ENCODE measurements at places on chromosomes 3 and 15. TPM values are rescaled to one million over a fixed set of nuclear protein-coding genes. Genes with fewer than 3 reads are reported as not detected.
A peak's percentile ranks its signal among the peaks of the same experiment; 100 is the strongest.

GRCh38 chr15:101614761-101615160 is 37.4 kb downstream of the TM2D3 start:
- no peaks in the 10 kb centered on the region for H3K27me3 ChIP-seq
- peaks cover 2% of the 10 kb centered on the region for H3K4me1 ChIP-seq
- H3K36me3 ChIP-seq: peaks cover 2% of the 10 kb centered on the region

ZNF662 gene
- total RNA-seq: 5.3 TPM

DNA sequence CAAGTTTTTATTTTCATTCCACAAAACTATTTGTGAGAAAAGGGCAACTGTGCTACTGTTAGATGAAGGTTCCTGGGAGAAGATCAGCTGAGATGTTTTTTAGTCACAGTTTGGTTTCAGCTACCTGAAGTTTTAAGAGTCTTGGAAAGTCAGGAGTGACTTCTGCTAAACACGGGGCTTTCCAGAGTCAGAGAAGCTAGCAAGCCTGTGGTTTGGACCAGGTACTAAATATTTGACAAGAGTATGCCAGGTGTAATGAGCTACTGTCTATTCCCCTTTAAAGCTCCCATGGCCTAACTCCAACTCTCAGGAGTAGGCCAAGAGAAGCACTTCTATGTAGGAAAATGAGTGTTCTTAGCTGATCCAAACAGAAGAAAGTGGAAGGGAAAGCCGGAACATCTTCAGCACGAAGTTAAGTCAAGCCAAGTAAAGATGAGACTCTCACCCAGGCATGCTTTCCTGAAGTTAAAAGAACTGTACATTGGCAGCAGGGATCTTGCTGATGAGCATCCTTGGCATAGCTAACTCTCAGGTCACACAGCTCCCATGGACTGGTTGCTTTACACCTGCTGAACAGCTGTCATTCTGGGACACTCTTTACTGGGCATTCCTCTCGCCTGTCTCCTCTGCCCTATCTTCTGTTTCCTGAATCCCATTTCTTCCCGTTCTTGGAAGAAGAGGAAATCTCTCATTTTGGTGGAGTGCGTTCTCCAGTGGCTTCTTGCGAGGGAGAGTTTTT is 22.5 kb downstream of the TM4SF18 start:
- no peak for DNase-seq
- H3K27me3 ChIP-seq: peaks cover 20% of the 10 kb centered on the region
- no peaks in the 10 kb centered on the region for H3K4me1 ChIP-seq
- H3K4me3 ChIP-seq: no peak overlapping the region
- H3K36me3 ChIP-seq: no peaks in the 10 kb centered on the region

- H3K4me1 ChIP-seq: no peaks in the 10 kb centered on the region
- no peaks in the 10 kb centered on the region for H3K36me3 ChIP-seq
- no peak for DNase-seq
- no peak overlapping the region for H3K4me3 ChIP-seq
- no peak overlapping the region for H3K27ac ChIP-seq
These were observed 75.8 kb downstream of the RORA start for GRCh38 chr15:61153291-61153690.

SAMMSON gene
- not detected for total RNA-seq

GRCh38 chr3:27677565-27677964 is 44.6 kb downstream of the EOMES start:
- peaks cover 6% of the 10 kb centered on the region for H3K4me1 ChIP-seq
- H3K4me3 ChIP-seq: no peak overlapping the region
- no peaks in the 10 kb centered on the region for H3K36me3 ChIP-seq
- no peaks in the 10 kb centered on the region for H3K27me3 ChIP-seq
- DNase-seq: no peak
- H3K27ac ChIP-seq: no peak overlapping the region

FILIP1L gene
- 0.48 TPM for total RNA-seq

DNA sequence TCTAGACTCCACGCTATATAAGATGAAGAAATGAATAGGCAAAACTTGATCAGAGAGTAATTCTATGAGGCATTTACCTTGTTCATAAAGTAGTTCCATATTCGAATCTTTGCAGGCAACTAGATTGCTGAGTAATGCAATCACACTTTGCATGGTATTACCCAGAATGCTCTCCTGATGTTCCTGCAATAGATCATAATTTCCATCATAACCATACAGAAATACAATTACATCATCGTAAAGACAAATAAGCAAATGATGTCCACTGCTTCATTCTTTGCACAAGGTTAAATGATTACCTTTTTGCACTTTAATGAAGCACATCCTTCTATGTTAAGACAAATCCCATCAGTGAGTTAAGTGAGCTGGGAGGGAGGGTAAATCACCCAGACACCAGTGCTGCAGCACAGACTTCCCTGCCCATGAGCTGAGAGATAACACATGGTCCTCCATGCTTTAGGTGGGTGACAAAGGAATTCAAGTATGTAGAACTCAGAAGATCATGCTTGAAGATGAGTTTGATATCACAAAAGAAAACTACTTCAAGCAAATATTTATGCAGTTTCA is 366.7 kb downstream of the CTNNB1 start:
- H3K27me3 ChIP-seq: no peaks in the 10 kb centered on the region
- no peak for DNase-seq
- no peaks in the 10 kb centered on the region for H3K4me1 ChIP-seq
- H3K4me3 ChIP-seq: no peak overlapping the region
- peaks cover 27% of the 10 kb centered on the region for H3K36me3 ChIP-seq
- H3K27ac ChIP-seq: no peak overlapping the region

PARP9 gene
- total RNA-seq: 40.9 TPM

NR2E3 gene
- not detected for total RNA-seq

- H3K4me1 ChIP-seq: no peaks in the 10 kb centered on the region
- H3K4me3 ChIP-seq: no peak overlapping the region
- no peaks in the 10 kb centered on the region for H3K27me3 ChIP-seq
- no peak overlapping the region for H3K27ac ChIP-seq
- DNase-seq: no peak
These were observed 773.4 kb downstream of the ROBO1 start for GRCh38 chr3:78994174-78995027.

SERP1 gene
- total RNA-seq: 121 TPM

- H3K27ac ChIP-seq: peak overlapping the region; percentile 82
- H3K4me1 ChIP-seq: peaks cover 62% of the 10 kb centered on the region
- peaks cover 27% of the 10 kb centered on the region for H3K36me3 ChIP-seq
These were observed 20.5 kb downstream of the TIGIT start for GRCh38 chr3:114314282-114314681.

- H3K36me3 ChIP-seq: no peaks in the 10 kb centered on the region
- no peak overlapping the region for H3K27ac ChIP-seq
- no peak overlapping the region for H3K4me3 ChIP-seq
- DNase-seq: no peak
These were observed 22.0 kb upstream of the PLA2G4E start for GRCh38 chr15:42042602-42043400.

DNA sequence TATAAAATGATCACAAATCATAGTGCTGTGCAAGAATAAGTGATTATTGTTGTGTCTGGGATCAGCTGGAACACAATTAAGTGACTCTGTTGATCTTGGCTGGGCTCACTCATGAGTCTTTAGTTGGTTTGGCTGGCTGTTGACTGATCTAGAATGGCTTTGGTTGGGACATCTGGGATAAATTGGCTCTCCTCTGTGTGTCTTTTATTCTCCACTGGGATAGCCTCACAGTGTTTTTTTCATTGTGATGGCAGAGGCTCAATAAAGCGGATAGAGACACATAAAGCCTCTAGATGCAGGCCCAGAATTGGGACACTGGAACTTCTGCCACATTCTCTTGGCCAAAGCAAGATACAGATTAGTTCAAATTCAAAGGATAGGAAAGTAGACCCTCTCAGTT is 735.6 kb downstream of the PDCD6IP start:
- H3K27me3 ChIP-seq: no peaks in the 10 kb centered on the region
- H3K4me1 ChIP-seq: no peaks in the 10 kb centered on the region
- no peak for DNase-seq
- no peaks in the 10 kb centered on the region for H3K36me3 ChIP-seq
- H3K27ac ChIP-seq: no peak overlapping the region

CYP8B1 gene
- total RNA-seq: not detected

DNA sequence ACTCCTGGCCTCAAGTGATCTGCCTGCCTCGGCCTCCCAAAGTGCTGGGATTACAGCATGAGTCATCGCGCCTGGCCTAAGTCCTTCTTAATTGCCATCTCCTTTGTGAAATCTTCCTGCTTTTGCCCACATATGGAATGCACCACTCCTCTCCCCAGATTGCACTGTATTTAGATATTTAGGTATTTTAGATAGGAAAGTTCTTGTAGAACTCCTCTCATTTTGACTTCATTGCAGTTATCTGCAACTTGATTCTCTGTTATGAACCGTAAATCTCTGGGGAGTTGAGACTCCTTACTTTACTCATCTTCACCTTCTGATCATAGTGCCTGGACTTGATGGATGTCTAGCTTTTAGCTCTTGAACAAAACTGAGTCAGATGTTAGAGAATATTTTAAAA is 150.7 kb downstream of the AKAP13 start:
- peaks cover 56% of the 10 kb centered on the region for H3K4me1 ChIP-seq
- H3K27me3 ChIP-seq: no peaks in the 10 kb centered on the region
- peaks cover 31% of the 10 kb centered on the region for H3K36me3 ChIP-seq
- H3K4me3 ChIP-seq: no peak overlapping the region

DNA sequence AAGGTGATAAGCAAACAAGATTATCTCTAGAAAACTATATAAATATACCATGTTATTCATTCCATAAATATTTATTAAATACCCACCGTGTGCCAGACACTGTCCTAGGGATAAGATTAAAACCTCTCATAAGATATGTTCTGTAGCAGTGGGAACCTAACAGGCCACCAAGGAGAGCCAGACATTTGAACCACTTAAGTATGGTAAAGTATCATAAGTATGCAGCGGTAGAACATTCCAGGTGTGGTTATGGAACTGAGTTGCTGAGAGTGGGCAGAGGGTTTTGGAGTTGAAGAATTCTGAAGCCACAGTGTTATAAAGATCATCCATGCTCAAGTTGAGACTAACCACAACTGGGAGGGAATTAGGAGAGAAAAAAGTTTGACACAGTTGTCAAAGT is 14.7 kb downstream of the FILIP1L start:
- peaks cover 47% of the 10 kb centered on the region for H3K36me3 ChIP-seq
- no peak overlapping the region for H3K27ac ChIP-seq
- H3K27me3 ChIP-seq: no peaks in the 10 kb centered on the region
- DNase-seq: no peak
- peaks cover 17% of the 10 kb centered on the region for H3K4me1 ChIP-seq

- H3K4me3 ChIP-seq: no peak overlapping the region
- no peak for DNase-seq
- H3K27ac ChIP-seq: no peak overlapping the region
- no peaks in the 10 kb centered on the region for H3K27me3 ChIP-seq
These were observed 24.7 kb downstream of the SLTM start for GRCh38 chr15:58908550-58909309.

TRPC1 gene
- 1.5 TPM for total RNA-seq

- DNase-seq: peak; percentile 32
- H3K27ac ChIP-seq: no peak overlapping the region
These were observed 3.0 kb downstream of the PLA1A start for GRCh38 chr3:119600732-119601131.

- DNase-seq: no peak
- H3K36me3 ChIP-seq: no peaks in the 10 kb centered on the region
These were observed 117.7 kb upstream of the PLCL2 start for GRCh38 chr3:16767006-16767405.

DNA sequence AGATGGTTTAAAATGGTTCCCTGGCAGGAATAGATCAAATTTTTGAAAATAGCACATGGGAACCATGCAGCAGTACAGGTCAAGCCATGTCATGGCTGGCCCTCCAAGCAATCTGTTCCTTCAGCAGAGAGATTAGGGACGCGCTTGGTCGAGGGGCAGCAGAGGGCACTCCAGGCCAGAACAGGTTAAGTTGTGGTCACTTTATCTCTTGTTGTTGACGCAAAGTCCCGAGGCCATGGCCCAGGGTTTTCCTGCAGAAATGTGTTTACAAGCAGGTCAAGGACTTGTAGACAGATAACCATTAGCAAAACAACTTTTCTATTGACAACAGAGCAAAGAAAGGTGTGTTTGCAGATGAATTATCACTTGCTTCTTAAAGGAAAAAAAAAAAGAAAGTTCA is 570.0 kb upstream of the NR2F2 start:
- no peak overlapping the region for H3K4me3 ChIP-seq
- DNase-seq: no peak
- H3K27me3 ChIP-seq: peaks cover 7% of the 10 kb centered on the region

GRCh38 chr15:100572362-100572983 is 29.5 kb downstream of the LINS1 start:
- H3K27me3 ChIP-seq: no peaks in the 10 kb centered on the region
- H3K27ac ChIP-seq: peak overlapping the region; percentile 85
- H3K4me3 ChIP-seq: no peak overlapping the region
- peaks cover 53% of the 10 kb centered on the region for H3K36me3 ChIP-seq
- DNase-seq: no peak
- H3K4me1 ChIP-seq: peaks cover 43% of the 10 kb centered on the region

XYLB gene
- 6.0 TPM for total RNA-seq

GRCh38 chr15:96126859-96127258 is 203.6 kb upstream of the NR2F2 start:
- no peak overlapping the region for H3K27ac ChIP-seq
- H3K4me1 ChIP-seq: no peaks in the 10 kb centered on the region
- peaks cover 21% of the 10 kb centered on the region for H3K27me3 ChIP-seq
- no peaks in the 10 kb centered on the region for H3K36me3 ChIP-seq

DNA sequence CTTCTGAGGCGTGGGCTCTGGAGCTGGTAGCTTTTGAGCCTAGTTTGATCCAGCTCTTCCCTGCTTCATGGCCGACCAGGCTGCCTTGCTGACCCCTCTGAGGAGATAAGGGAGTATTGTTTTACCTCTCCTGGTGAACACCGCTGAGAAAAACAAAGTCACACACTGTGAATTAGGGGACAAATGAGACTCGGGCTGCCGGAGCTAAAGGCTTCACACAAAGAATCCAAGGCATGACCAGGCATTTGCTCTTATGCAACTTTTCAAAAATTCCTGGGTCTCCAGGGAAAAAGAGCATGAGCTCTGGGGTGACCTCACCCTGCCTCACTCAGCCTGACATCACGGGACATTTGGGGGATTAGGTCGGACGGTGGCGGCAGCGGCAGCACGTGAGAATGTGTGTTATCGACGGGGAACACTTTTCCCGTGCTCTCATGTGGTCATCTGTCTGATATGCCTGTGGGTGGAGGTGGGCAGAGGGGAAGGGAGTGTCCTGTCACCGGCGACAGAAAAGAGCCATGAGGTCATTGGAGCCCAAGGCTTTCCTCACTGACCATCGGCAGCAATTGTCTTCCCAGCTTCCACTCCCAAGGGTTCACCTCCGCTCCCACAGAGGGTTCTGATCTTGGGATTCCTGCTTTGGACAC is 61.0 kb downstream of the TMEM44 start:
- no peak overlapping the region for H3K27ac ChIP-seq
- no peaks in the 10 kb centered on the region for H3K36me3 ChIP-seq
- no peak overlapping the region for H3K4me3 ChIP-seq

DNA sequence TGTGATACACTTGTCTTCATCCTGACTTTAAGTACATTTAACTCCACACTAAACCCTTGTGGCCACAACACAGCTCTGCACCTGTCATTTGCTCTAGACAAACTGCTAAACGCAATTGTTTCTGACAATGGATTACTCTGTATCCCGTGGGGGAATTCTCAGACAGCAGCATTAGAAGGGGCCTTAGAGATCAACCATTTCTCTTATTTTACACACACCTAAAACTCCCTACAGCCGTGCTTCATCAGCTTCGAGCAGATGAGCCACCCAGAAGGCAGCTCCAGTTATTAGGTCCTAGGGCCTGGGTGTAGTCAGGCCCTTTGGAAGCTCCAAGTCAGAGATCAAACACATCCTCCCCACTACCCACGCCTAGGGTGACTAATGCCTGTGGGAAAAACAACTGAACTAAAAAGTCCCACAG is 1.3 kb upstream of the IL12A start:
- H3K27ac ChIP-seq: no peak overlapping the region
- peaks cover 10% of the 10 kb centered on the region for H3K27me3 ChIP-seq
- H3K4me3 ChIP-seq: peak overlapping the region; percentile 62
- peaks cover 14% of the 10 kb centered on the region for H3K4me1 ChIP-seq
- DNase-seq: no peak
- no peaks in the 10 kb centered on the region for H3K36me3 ChIP-seq
